Fibroblast of pulmonary artery (primary cell): ENCODE measurements at places on chromosomes 11 and 22.

- DNase-seq, result no peak
Measured at GRCh38 chr11:107947904-107948303, 19.7 kb downstream of the RAB39A start.

DNA sequence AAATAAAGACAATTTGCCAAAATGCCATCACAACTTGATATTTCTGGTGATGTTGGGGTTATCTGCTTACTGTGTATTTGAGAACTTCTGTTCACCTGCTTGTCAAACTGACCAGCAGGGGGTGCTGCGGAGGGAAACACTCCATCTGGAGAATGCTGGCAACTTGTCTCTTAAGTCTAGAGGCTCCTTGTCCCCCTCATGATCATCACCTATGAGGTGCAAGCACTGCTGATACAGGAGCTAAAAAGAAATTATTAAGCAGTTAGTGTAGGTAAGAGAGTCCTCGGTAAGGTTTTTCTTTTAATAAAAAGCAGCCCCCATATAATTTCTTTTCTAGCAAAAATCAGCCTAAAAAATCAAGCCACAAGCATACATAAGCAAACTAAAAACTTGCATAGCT is 32.7 kb upstream of the GLYATL1B start:
- DNase-seq, result peak; percentile 66

- DNase-seq, result no peak
Measured at GRCh38 chr11:70410276-70411205, 12.2 kb downstream of the CTTN start.

DNA sequence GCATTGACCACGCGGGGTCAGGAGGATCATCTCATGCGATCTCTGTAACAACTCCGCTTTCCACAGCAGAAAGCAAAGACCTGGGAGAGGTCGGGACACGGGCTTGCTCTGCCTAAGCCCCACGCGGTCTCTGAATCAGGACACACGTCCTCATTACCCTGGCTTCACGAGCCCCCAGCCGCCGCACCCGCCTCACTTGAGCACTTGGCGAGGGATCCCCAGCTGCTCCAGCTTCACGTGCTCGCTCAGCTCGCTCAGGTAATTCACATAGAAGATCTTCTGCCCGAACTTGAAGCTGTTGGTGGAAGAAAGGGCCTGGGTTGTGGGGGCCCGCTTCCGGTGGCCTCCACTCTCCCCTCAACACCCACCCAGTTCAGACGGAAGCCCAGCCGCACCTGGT is 19.6 kb downstream of the ARHGAP1 start:
- no peak for DNase-seq

DNA sequence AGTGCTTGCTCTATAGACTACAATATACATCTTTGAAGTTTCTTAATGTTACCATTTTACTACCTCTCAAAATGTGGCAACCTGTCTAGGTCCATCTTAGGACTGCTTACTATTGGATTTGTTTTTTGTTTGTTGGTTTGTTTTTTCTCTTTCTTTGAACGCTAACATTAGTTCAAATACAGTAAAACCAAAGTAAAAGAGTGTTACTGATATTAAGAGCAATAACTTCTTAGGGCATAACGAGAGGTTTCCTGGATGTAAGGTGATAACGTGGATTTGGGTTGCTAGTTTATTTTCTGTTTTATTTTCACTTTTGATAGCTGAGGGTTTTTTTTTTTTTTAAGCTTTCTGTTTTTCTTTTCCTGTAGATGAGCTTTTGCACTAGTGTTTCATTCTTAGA is 43.6 kb downstream of the TMEM135 start:
- DNase-seq, result no peak

DNA sequence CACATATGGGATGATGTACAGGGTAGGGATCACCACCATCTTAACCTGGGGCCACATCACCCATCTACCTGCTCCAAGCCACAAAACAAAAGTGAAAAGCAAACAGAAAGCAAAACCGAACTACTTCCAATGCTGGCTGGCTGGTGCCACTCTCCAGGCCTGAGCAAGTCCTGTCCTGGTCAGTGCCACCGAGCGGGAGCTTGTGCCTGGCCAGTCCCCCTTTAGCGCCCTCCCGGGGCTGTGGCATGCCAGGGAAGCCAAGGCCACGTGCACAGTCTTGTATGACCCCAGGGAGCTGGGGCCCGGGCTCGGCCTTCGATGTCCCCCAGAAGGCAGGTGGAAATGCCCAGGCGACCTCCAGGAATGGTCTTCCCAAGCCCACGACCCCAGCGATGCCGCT is 17.9 kb upstream of the NAP1L4 start:
- no peak for DNase-seq

DNA sequence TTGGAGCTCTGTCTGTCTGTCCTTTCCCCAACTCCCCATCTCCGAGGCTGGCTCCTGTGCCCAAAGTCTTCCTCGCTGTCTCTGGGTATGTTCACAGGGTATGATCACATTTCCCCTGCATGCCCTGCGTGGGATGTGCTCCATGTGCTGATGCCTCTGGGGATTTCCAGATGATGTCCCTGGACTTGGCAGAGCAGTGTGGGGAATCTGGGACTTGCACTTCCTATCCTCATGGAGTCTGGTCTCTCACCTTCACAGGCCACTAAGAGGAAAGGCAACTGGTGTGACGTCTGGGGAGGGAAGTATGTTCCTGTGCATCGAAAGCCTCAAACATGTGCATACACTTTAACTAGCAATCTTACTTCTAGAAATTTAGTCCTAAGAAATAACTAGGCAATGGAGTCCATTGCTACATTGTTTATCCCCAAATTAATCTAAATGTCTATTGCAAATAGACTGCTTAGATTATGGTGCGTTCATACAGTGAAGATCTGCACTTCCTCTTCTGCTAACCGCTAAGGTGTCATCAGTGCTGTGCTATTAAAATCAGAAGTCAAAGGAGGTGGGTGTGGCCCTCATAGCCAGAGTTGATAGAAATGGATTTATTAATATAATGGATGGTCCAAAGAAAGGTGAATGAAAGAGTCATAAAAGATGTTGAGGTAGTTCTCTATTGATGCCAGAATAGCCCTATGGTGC is 20.8 kb downstream of the TIMP3 start:
- no peak for DNase-seq

DNA sequence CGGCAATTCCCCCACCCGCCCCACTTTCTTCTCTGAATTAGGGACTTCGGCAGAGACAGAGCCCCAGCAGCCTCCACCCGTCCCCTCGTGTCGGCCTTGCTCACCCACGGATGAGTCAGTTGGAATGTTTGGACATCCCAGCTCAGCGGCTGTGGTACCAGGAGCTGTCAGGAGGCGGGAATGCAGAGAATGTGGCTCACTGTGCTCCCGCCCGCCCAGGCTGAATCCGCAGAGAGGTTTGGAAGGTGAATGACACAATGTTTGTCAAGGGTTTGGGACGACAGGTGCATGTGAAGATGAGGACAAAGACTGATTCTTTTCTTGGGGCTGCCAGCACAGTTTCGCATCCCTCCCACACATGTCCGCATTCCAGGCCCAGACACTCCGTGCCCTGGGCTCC is 39.6 kb downstream of the LIF start:
- DNase-seq, result peak; percentile 96

DNA sequence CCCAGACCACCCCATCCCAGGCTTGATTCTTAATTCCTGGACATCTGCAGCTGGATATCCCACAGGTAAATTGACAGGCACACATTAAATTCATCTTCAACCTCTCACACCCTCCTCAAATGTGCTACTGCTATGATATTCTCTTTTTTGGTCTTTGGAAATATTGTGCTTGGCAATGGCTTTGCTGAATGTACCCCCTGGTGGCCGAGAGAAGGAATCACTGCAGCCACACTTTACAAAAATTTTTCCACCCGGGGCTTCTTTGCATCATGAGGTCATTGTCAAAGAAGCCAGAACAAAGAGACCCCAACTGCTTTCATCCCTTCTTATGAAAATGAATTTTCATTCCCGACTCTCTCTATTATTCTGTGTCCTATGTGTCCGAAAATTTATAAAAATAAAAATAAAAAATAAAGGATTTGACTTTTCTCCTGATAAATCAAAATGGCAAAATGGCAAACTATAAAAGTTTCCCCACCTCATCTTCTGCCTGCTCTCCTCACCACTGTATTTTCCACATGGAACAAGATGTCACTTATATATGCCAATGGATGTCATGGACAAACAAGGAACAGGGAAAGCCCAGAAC is 15.0 kb upstream of the CYB5R2 start:
- DNase-seq, result peak; percentile 58

GRCh38 chr11:75493626-75494025 is 32.1 kb downstream of the GDPD5 start:
- no peak for DNase-seq

GRCh38 chr11:65791719-65792213 is 4.9 kb downstream of the OVOL1 start:
- no peak for DNase-seq

DNA sequence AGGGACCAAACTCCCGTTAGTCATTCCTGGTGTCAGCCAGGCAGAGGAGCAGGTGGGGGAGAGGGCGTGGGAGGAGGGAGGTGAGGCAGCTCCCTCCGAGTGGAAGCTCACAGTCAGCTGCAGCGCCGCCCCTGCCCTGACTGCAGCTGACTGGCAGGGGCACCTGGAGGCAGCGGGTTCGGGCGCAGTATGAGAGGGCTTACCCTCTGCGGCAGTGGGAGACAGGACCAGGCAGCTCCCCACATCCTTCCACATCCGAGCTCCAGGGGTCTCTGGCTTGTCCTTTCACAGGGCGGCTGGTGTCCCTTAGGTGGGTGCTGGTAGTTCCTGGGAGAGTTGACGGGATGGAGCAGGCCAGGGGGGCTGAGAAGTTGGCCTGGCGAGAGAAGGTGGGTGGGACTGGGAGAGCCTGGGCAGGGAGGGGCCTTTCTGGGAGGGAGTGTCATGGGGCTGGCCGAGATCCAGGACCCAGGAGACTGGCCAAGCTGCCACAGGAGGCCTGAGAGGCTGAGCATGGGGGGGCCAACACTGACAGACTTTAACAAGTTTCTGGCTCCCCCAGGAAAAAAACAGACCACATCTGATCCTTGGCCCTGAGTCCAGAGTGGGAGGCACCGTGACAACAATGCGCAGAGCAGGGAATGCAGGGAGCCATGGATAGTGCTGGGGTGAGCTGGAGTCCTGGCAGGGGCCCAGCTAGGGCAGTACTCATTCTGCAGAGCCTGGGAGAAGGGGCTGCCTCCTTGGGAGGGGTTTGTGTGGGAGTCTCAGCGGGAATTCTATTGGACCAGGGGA is 4.9 kb downstream of the ADORA2A start:
- DNase-seq, result peak; percentile 75

- DNase-seq, result no peak
Measured at GRCh38 chr22:50674606-50675552, 2.3 kb downstream of the SHANK3 start.

GRCh38 chr11:9029422-9029821 is 25.6 kb upstream of the NRIP3 start:
- DNase-seq, result no peak

- DNase-seq, result no peak
Measured at GRCh38 chr11:115580416-115580815, 76.2 kb upstream of the CADM1 start.

GRCh38 chr11:41245184-41245583 is 214.3 kb downstream of the LRRC4C start:
- DNase-seq, result no peak

DNA sequence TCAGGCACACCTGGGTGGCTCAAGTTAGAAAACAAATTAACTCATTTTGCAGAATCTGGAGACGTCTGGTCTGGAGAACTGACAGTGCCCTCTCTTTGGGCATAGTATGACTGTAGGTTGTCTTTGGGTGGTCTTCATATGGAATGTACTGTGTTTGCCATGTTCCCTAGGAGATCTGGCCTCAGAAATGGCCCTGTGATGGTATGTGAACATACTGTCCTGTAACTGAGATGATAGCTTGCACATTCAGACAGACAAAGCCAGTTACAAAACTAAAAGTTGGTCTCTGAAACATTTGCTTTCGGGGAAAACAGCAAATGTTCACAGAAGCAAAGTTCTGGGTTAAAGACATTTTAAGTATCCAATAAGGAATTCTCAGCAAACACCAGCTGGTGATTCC is 29.7 kb downstream of the CD44 start:
- no peak for DNase-seq

- no peak for DNase-seq
Measured at GRCh38 chr11:77147668-77148321, 19.7 kb downstream of the MYO7A start.

DNA sequence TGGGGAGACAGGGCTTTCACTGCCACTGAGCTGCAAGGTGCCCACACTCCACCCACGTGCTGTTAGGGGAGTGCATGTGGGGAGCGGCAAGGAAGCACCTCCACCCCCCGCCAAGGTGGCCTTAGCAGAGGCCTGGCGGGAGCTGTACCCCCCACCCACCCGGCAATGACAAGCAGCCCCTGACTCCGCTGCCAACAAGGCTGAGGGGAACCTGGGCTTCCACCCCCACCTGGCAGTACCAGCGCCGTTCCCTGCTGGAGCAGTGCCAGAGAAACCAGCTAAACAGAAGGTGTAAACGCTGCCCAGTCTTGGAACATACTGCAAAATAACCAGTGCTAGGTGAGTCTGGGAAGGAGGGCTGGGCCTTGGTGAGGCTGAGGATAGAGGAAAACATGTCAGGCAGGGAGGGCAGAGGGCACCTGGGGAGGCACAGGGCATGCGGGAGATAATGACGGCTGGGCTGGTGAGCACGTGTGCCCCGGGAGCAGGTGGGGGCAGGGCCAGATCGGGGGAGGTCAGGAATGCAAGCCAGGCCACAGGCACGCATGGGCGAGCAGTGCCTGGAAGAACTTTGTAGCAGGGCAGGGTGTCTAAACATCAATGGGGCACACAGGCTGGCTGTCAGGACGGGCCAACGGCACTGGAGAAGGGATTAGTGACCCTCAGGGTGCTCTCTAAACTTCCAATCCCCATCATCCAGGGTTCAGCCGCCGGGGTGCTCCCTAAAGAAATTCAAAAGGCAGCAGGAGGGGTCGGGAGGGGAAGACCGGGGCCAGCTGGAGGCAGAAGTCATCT is 6.6 kb downstream of the CERK start:
- no peak for DNase-seq

DNA sequence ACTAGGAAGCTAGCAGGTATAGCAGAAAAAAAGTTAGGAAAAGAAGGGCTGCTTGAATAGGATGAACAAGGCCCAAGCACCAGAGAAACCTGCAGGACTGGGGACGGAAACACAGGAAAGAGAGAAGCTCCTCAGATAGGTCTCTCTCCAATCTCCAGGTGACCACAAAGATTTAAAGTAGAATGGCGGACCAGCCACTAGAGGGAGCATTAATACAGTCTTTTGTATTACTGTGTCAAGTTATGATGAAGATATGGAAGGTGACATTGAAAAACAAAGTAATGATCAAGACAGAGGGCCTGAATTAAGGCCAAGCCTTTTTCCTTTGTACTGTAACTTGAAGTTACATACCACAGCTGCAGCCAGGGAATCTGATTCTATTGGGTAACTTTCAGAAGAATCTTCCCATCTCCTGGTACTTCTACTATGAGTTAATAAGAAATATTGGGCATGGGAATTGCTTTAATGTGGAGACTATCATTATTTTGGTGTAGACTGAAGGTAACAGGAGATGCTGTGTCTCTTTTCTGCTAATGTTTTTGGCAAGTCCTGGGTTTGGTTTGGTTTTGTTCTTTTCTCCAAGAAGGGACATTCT is 33.8 kb downstream of the OR2AG2 start:
- peak; percentile 57 for DNase-seq
